ENCODE measurements at places on chromosomes 3 and 15.
A peak's percentile ranks its signal among the peaks of the same experiment; 100 is the strongest.

DNA sequence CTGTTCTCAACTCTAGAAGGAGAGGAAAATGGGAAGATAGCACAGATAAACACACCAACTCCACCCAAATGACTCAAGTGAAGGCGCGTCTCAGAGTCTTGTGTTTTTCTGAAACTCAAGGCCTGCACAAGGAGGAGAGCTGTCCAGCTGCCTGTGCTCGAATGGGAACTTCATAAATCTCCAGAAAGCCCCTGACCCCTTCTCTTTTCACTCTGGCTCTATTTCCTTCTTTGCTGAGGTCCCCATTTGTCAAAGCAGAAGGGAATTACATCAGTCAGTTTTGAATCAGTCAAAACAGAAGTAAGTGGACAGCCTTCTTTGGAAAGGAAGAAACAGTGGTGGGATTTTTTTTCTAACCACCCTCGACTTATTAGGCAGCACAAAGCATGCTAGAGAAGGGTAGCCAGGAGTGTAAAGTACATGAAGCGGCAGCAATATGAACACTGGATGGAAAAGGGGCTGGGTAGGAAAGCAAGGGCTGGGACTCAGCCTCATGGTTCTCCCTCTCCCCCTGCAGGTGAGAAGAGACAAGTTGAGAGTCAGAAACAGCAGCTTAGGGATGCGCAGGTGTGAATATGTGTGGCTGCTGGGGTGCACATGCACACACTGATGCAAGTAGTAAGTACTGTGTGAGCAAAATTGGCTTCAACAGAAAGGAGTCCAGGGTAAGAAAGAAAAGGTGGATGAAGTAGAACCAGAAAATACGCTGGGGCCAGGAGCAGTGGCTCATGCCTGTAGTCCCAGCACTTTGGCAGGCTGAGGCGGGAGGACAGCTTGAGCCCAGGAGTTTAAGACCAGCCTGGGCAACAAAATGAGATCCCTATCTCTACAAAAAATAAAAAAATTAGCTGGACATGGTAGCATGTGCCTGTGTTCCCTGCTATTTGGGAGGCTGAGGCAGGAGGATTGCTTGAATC lies 36.6 kb upstream of the MAGEF1 start:
- no peak overlapping the region for H3K4me3 ChIP-seq
- DNase-seq, result no peak
- H3K27me3 ChIP-seq, result no peaks in the 10 kb centered on the region

- H3K27me3 ChIP-seq, result no peaks in the 10 kb centered on the region
- H3K4me3 ChIP-seq, result no peak overlapping the region
- H3K4me1 ChIP-seq, result no peaks in the 10 kb centered on the region
- H3K27ac ChIP-seq, result no peak overlapping the region
- no peak for DNase-seq
Measured at GRCh38 chr3:119849126-119849525, 67.2 kb downstream of the NR1I2 start.

DNA sequence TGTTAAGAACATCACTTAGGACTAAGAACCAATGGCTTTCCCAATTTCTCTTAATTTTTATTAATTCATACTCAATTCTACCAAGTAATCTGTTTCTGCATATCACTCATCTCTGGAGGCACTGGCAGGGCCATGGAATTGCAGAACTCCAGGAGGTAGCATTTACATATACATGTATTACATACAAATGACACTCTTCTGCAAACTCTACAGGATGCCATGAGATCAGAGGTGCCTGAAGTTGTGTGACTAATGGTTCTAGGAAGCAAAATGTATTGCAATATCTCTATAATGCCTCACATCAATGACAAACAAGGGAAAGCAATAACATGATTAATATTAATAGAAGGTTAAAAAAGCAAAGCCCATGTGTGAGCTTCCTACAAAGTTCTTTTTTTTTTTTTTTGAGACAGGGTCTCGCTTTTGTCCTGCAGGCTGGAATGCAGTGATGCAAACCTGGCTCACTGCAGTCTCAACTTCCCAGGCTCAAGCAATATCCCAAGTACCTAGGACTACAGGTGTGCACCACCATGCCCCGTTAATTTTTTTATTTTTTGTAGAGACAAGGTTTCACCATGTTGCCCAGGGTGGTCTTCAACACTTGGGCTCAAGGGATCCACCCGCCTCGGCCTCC lies 33.0 kb downstream of the DENND6A start:
- peaks cover 34% of the 10 kb centered on the region for H3K36me3 ChIP-seq
- no peaks in the 10 kb centered on the region for H3K27me3 ChIP-seq
- H3K4me3 ChIP-seq, result no peak overlapping the region

DNA sequence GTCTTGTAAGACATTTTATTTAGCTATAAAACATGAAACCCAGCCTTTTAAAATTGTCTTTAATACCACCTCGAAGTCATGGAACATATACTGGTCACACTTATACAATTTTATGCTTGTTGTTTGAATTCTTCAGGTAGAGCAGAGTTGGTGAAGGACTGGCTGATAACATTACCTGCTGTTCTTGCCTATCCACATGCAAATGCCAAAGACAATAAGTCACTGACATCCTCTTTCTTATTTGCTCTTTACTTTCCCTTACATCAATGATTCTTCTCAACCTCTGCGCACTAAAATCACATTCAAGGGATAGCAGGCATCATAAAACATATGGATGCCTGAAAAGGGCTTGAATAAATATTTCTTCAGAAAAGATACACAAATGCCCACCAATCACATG lies 392.5 kb upstream of the ATP11B start:
- no peak for DNase-seq
- H3K27ac ChIP-seq, result no peak overlapping the region
- H3K27me3 ChIP-seq, result peaks cover 2% of the 10 kb centered on the region
- H3K4me1 ChIP-seq, result no peaks in the 10 kb centered on the region
- no peak overlapping the region for H3K4me3 ChIP-seq
- no peaks in the 10 kb centered on the region for H3K36me3 ChIP-seq

- H3K27ac ChIP-seq, result no peak overlapping the region
- H3K4me3 ChIP-seq, result no peak overlapping the region
- DNase-seq, result no peak
- peaks cover 9% of the 10 kb centered on the region for H3K27me3 ChIP-seq
- H3K4me1 ChIP-seq, result no peaks in the 10 kb centered on the region
- H3K36me3 ChIP-seq, result no peaks in the 10 kb centered on the region
Measured at GRCh38 chr3:123058505-123058904, 8.3 kb upstream of the PDIA5 start.

- peaks cover 2% of the 10 kb centered on the region for H3K36me3 ChIP-seq
- no peak overlapping the region for H3K27ac ChIP-seq
- H3K27me3 ChIP-seq, result no peaks in the 10 kb centered on the region
- no peaks in the 10 kb centered on the region for H3K4me1 ChIP-seq
- no peak for DNase-seq
Measured at GRCh38 chr3:78666470-78666800, 1101.4 kb downstream of the ROBO1 start.

- H3K27me3 ChIP-seq, result no peaks in the 10 kb centered on the region
- no peak overlapping the region for H3K4me3 ChIP-seq
- H3K4me1 ChIP-seq, result no peaks in the 10 kb centered on the region
Measured at GRCh38 chr3:155394240-155394639, 100.8 kb upstream of the STRIT1 start.

- H3K27ac ChIP-seq, result no peak overlapping the region
- DNase-seq, result no peak
- H3K27me3 ChIP-seq, result no peaks in the 10 kb centered on the region
- no peaks in the 10 kb centered on the region for H3K4me1 ChIP-seq
Measured at GRCh38 chr15:25397100-25397499, 41.7 kb downstream of the UBE3A start.

DNA sequence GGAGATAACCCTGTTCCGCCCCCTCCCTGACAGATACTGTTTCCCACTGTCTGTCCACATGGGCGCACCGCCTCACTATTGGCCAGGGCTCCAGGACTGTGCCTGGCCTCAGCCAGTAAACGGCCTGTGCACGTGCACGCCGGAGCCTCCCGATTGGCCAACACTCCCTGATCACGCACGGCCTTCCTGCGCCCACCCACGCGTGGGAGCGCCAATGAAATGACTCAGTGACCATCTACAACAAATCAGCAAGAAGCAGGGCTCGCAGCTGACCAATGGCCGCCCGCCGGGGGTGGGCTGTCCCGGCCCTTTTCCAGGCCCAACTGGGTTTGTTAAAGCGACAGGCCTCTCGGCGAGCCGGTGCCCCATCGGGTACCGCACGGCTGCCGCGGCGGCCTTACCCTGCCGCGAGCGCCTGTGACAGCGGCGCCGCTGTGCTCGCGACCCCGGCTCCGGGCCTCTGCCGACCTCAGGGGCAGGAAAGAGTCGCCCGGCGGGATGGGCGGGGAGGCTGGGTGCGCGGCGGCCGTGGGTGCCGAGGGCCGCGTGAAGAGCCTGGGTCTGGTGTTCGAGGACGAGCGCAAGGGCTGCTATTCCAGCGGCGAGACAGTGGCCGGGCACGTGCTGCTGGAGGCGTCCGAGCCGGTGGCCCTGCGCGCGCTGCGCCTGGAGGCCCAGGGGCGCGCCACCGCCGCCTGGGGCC lies at the start of gene ARRDC4:
Gene ARRDC4 (plus strand): TSS at position 340 of the 703 bp plus-strand sequence. CDS start 159 bp downstream, at position 499.
- H3K36me3 ChIP-seq, result peaks cover 14% of the 10 kb centered on the region
- no peaks in the 10 kb centered on the region for H3K27me3 ChIP-seq
- peak within 1 kb of the TSS; percentile 91 for H3K4me3 ChIP-seq
- H3K27ac ChIP-seq, result peak within 1 kb of the TSS; percentile 86

- no peak overlapping the region for H3K27ac ChIP-seq
- H3K27me3 ChIP-seq, result no peaks in the 10 kb centered on the region
- no peaks in the 10 kb centered on the region for H3K4me1 ChIP-seq
- DNase-seq, result no peak
- H3K36me3 ChIP-seq, result no peaks in the 10 kb centered on the region
Measured at GRCh38 chr3:57696801-57697321, 4.0 kb upstream of the DENND6A start.

DNA sequence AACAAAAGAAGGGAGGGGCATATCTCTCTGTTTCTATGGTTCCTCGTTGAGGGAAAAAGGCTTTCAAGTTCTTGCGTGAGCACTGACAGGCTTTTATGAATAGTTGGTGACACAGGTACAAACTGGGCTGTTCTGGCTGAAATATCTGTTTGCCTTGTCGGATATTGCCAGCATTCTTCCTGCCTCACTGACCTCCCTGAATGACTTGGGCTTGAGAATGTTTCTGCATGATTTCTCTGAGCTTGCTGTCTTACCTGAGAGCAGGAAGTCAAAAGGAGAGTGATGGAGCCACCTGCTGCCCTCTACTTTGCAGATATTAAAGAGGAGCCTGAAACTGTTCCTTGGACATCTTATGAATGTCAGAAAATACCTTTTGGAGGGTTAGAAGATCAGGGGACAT lies 4.8 kb downstream of the GCNT3 start:
- H3K27ac ChIP-seq, result peak overlapping the region; percentile 13
- H3K4me3 ChIP-seq, result no peak overlapping the region
- peaks cover 3% of the 10 kb centered on the region for H3K36me3 ChIP-seq
- no peaks in the 10 kb centered on the region for H3K27me3 ChIP-seq

DNA sequence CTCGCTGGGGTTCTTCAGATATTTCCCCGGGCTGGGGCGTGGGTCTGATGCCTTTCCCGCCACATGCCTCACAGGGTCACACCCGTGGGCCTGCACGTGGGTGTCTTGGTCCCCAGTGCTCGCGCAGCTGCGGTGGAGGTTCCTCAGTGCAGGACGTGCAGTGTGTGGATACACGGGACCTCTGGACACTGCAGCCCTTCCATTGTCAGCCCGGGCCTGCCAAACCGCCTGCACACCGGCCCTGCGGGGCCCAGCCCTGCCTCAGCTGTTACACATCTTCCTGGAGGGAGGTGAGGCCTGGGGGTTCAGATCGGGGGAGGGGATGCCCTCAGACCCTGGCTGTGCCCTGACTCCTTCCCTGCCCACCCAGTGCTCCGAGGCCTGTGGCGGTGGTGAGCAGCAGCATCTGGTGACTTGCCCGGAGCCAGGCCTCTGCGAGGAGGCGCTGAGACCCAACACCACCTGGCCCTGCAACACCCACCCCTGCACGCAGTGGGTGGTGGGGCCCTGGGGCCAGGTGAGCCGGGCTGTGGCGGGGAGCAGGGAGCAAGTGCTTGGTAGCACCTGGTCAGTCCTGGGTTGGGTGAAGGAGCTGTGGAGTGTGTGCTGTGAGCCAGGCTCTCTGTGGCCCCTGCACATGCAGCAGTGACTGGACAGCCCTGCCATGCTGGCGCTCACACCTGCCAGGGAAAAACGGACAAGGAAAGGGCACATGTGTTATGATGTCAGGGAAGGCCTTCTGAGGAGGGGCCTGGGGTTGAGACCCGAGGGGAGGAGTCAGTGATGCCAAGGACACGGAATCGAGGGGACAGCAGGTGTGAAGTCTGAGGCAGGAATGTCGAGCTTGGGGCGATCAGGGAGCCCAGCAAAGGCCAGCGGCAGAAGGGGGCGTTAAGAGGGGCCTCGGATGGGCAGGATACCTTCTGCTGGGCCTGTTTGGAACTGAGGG lies 88.9 kb downstream of the TBC1D2B start:
- DNase-seq, result no peak
- no peaks in the 10 kb centered on the region for H3K27me3 ChIP-seq
- H3K27ac ChIP-seq, result no peak overlapping the region
- no peak overlapping the region for H3K4me3 ChIP-seq
- H3K36me3 ChIP-seq, result peaks cover 4% of the 10 kb centered on the region

- H3K4me1 ChIP-seq, result no peaks in the 10 kb centered on the region
- no peak overlapping the region for H3K27ac ChIP-seq
- no peak overlapping the region for H3K4me3 ChIP-seq
Measured at GRCh38 chr3:81778678-81779182, 17.3 kb upstream of the GBE1 start.

DNA sequence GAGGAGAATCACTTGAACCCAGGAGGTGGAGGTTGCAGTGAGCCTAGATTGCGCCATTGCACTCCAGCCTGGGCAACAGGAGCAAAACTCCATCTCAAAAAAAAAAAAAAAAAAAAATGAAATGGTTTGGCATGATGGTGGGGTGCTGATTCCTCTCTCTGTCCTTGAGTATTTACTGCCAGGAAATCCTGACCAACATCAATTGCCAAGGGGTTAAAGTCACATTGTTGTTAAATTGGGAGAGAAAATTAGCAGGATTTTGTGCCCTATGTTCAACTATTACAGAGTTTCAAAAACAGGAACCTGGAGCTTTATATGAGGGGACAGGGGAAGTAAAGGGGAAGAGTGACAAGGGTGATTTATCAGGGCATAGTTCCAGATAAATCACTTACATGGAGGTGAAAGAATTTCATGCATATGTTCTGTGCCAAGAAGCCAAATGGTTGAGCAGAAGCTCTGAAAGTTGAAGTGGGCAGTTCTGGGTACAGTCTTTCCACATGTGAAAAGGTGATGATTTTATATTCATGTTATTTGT lies 70.5 kb upstream of the TSEN2 start:
- H3K4me1 ChIP-seq, result peaks cover 22% of the 10 kb centered on the region
- H3K27me3 ChIP-seq, result no peaks in the 10 kb centered on the region
- no peak overlapping the region for H3K27ac ChIP-seq

- H3K27ac ChIP-seq, result peak overlapping the region; percentile 93
- peaks cover 5% of the 10 kb centered on the region for H3K36me3 ChIP-seq
- peaks cover 6% of the 10 kb centered on the region for H3K4me1 ChIP-seq
- H3K27me3 ChIP-seq, result no peaks in the 10 kb centered on the region
- peak overlapping the region; percentile 93 for H3K4me3 ChIP-seq
Measured at GRCh38 chr15:65184305-65184867, 756 bp downstream of the CLPX start.

GRCh38 chr3:112128843-112129727 lies 4.0 kb downstream of the GCSAM start:
- no peak overlapping the region for H3K27ac ChIP-seq
- no peaks in the 10 kb centered on the region for H3K27me3 ChIP-seq
- H3K4me1 ChIP-seq, result no peaks in the 10 kb centered on the region
